Activated T-cell treated with anti-CD3 and anti-CD28 coated beads, Interleukin-2, amount 50 U/mL, for 1 hour (primary cell): ENCODE measurements at places on chromosomes 7 and 10.
A peak's percentile ranks its signal among the peaks of the same experiment; 100 is the strongest.

GRCh38 chr10:47116445-47116844 lies 183.6 kb upstream of the GDF10 start:
- no peak for DNase-seq

- DNase-seq = no peak
These were observed 25.2 kb downstream of the FOXK1 start for GRCh38 chr7:4707217-4707741.

DNA sequence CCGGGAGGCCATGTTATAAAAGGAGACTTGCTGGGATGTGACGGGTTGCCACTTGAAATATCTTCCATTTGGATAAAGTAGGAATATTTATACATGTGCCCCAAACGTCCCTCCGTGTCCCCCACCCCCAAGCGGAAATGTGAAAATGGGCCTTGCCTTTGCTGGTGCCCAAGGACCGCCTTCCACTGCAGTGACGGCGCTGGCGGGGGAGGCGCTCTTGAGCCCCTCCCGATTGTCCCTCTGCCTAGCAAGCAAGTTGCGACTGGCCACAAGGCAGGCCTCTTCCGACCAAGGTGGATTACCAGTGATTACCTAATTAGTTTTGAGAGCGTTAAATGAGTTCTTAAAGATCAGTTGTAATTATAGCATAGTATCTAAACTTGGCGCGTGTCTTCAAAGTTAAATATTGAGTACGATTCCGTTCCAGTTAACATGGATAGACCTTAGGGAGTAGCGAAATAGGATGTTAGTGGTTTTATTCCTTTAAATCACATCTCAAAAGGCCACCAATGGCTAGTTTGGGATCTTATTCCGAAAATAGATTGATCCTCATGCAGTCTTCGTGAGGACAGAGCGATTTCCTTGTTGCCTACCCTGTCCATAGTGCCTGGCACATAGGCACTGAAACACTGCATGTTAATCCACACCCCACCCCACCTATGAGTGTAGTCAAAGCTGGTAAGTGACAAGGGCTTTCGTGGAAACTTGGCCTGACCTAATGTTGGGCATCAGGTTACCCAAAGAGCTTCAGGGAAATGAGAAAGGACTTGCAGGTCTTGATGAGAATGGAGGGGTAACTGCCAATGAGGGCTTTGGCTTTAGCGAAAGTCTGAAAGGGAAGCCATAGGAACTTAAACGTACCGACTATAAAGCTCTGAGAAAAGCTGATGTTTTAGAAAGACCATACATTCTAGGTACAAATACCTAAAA lies 1.1 kb downstream of the PPIA start:
- DNase-seq = peak; percentile 82

DNA sequence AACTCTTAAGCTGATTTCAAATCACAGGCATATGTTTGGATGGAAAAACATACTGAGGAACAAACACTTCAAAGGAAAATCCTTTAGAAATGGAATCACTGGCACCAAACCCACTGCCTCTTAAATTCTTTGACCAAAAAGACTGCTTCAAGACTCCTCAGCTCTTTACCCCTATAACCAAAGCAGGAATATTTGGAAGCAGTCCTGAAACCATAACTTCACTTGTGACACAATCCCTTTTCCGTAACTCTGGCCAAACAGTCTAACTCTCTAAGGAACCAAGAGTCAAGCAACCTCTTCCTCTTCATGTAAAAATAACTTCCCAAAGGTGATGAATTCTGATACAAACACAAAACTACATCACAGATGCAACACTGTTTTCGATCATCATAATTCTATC lies 104.3 kb downstream of the MTERF1 start:
- DNase-seq = no peak

DNA sequence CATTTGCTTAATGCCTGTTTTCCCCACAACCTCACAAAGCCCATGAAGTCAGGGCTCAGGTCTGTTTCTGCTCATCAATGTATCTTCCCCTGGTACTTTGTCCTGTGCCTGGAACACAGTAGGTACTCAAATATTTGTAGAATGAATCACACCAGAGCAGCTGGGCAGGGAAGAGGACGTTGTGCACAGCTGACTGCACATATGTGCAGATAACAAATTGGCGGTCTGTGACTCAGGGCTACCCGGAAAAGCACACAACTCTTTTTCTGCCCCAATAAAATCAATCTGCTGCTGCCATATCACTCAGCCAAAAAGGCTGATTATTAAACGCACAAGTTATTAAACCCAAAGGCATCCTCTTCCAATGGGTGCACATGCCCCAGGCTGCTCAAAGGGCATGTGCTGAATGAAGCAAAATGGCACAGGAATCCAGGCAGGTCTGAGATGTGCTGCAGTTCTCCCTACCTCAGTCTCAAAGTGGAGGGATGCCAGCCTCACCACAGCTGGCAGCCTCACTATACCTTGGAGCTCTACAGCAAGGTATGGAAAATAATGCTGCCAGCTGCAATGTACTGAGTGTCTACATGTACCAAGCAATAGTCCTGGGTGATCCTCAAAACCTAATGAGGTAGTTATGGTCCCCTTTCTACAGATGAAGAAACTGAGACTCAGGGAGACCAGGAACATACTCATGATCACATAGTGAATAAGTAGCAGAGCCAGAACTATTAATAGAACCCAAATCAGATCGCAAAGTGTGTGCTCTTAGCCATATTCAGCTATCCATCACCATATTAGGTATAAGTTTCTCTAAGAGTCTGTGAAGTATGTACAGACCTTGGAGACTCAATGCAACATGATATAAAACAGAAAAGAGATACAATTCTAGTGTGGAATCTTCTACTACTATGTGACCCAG lies 43.4 kb downstream of the SORBS1 start:
- no peak for DNase-seq

- no peak for DNase-seq
These were observed 44.7 kb downstream of the PLXNA4 start for GRCh38 chr7:132531562-132531961.

- DNase-seq = no peak
These were observed 57.8 kb downstream of the INPP5F start for GRCh38 chr10:119783665-119784027.

- DNase-seq = no peak
These were observed 156.3 kb upstream of the KMT2E start for GRCh38 chr7:104857458-104858425.

- no peak for DNase-seq
These were observed 311.0 kb downstream of the GPAM start for GRCh38 chr10:111872591-111872990.

GRCh38 chr10:35827783-35828182 lies 185.7 kb upstream of the FZD8 start:
- no peak for DNase-seq

DNA sequence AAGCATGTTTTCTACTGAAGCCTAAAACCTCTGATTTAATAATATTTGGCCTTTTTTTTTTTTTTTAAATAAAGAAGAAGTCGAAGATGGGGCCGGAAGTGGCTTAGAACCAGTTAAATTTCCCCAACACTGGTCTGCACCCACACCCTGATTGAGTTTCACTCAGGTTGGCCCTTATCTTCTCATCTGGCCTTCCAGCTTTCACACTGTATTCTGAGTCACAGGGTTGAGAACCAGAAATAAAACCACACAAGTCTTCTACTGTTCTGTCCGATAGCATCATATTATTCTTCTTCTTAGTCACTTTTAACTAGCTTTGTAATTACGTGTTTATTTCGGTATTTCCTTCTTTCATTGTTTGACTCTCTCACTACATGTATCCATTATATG lies 9.9 kb downstream of the ZNF365 start:
- DNase-seq = no peak

DNA sequence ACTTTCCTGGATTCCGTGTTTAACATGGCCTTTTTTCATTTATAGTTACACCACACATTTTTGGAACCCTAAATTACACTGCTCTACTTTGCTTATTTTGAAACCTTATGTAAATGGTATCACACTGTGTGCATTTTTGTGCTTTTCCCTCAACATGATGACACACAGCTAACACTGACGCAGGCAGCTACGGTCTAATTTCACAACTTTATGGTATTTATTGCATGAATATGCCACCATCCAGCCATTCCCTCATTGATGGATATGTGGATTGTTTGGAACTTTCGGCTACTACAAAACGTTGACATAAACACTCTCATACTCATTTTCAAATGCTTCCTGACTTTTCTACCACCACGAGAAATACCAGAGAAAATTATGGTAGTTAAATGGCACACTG lies 6.9 kb downstream of the PAPOLB start:
- DNase-seq = no peak

DNA sequence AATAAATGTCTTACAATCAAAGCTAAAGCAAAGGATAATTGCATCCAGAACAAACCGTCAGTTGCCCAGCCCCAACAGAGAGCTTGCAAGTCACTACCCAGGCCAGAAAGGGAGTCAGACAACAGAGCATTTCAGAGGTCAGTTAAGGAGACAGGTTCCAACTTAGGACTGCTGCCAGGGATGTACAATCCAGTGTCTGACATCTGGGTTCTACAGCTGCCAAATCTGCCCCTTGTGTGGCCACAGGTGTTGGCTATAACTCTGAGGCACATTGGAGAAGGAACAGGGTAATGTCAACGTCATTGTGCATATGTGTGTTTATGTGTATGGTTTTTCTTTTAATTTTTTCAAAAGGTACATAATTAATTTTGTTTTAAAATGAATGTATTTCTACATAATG lies 85.2 kb upstream of the GLCCI1 start:
- no peak for DNase-seq

- no peak for DNase-seq
These were observed 5.7 kb upstream of the MSS51 start for GRCh38 chr10:73439055-73439454.

DNA sequence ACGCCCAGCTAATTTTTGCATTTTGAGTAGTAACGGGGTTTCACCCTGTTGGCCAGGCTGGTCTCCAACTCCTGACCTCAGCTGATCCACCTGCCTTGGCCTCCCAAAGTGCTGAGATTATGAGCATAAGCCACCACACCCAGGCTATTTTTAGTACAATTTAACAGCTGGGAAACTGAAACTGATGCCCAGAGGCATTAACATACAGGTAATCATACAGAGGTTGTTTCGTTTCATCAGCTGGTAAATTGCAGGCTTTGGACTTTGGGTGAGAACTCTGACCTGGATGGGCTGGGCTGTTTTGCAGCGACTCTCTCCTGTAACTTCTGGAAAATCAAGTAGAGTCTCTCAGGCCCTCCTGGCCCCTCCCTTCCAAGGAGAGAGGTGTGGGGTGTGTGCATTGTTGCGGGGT lies 6.2 kb upstream of the ACHE start:
- no peak for DNase-seq

DNA sequence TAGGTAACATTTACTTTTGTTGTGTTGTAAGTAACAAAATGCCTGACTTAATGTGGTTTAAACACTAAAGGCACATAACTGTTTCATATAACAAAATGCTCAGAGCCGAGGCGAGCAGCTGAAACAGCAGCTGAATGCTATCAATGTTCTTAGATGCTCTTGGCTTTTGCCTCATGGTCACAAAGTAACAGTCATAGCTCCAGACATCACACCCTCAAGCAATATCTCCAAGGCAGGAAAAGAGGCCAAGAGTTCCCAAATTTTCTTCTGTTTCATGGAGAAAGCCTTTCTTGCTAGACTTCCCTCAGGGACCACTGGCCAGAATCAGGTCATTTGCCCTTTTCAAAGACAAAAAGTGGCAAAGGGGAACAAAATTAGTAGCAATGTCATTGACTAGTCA lies 43.5 kb upstream of the PFKP start:
- DNase-seq = no peak

GRCh38 chr10:26931223-26931622 lies 70.5 kb upstream of the ABI1 start:
- DNase-seq = no peak

- DNase-seq = peak; percentile 67
These were observed 65.3 kb downstream of the PDIA4 start for GRCh38 chr7:148962823-148963582.

DNA sequence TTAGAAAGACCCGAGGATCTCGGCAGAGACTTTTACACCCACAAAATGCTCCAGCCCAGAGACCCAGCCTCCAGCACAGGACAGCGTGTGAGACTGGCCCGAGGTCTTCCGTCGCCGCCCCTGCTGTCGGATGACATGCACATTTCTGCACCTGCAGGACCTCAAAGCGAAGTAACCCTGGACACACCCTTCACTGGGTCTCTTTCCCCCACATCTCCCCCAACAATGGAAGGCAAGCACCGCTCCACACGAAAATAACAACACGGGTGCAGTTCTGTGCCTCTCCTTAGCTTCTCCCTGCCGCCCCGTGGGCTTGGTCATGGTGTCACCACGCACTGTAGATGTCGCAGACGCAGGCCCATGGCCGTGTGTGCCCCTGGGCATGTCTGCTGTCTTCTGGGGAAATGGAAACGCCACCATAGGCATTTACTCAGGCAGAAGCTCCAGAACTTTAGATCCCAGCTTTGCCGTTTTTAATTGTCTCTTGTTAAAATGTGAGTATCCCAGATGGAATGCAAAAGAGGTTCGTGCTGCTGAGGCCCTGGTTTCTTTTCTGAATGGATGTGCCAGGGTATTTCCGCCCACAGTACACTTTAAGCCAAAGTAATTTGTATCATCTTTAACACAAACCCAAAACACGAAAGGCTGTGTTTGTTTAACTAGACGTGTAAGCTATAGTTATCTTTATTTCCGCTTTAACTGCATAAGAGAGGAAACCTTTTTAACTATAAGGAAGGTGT lies 237.9 kb downstream of the MGMT start:
- no peak for DNase-seq

DNA sequence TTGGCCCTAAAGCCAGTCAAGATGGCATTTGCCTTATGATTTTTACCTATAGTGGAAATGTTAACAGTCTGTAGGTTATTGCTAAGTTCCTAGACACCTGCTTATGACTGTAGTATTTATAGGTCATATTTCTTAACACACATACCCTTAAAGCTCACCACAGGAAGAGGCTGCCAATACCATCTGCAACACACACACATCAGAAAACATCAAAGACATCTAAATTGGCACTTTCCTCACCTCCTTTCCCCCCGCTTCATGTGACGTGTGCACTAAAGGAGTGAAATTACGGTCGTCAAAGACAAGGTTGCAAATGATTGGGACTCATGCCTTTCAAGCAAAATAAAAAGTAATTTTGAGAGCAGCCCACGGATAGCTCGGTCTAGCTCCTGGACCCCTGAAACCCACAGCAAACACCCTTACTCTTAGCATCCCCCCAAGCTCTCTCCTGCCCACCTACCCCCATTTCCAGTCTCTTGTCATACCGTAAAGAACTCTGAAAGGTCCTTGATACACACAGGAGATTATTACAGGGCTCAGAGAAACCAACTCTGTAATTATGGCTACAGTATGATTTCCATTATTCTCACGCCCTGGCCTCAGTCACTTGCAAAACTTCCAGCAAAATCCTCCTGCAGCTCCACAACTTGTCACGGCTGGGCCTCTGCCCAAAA lies 90.5 kb downstream of the PLXNA4 start:
- DNase-seq = no peak

- DNase-seq = no peak
These were observed 175.1 kb downstream of the COBL start for GRCh38 chr7:51141451-51142003.
